ENCODE measurements at places on chromosomes 4 and X.

- no peak for DNase-seq
Measured at GRCh38 chr4:110975338-110975737, 352.5 kb upstream of the PITX2 start.

DNA sequence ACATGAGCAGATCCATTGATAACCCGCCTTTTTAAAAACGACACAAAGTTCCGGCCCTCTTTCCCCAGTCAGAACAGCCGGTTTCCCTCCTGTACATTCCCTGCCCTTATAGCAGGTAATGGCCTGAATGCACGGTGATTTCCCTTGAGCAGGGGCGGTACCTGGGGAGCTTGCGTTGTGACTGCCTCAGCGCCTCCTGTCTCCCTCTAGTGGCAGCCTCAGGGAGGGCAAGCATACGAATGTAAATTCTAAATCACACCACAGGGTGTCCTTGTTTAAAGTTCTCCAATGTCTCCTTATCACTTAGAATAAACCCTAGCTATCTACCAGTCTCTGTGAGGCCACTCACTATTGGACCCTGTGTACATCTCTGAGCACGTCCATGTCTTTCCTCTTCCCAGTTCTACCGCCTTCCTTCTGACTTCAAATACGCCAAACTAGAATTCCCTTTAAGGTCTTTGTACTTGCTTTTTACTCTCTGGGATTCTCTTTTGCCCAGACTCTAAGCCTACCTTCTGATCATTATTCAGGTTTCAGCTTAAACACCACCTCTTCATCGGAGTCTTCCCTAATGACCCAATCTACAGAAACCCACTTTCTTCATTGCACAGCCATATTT lies 18.4 kb upstream of the LDB2 start:
- peak; percentile 25 for DNase-seq

- DNase-seq: peak; percentile 63
Measured at GRCh38 chr4:10096201-10096977, 20.2 kb downstream of the WDR1 start.

GRCh38 chr4:152531479-152531878 lies 4.4 kb downstream of the FBXW7 start:
- DNase-seq: no peak

GRCh38 chrX:2774776-2775175 lies 22.9 kb downstream of the XG start:
- no peak for DNase-seq

DNA sequence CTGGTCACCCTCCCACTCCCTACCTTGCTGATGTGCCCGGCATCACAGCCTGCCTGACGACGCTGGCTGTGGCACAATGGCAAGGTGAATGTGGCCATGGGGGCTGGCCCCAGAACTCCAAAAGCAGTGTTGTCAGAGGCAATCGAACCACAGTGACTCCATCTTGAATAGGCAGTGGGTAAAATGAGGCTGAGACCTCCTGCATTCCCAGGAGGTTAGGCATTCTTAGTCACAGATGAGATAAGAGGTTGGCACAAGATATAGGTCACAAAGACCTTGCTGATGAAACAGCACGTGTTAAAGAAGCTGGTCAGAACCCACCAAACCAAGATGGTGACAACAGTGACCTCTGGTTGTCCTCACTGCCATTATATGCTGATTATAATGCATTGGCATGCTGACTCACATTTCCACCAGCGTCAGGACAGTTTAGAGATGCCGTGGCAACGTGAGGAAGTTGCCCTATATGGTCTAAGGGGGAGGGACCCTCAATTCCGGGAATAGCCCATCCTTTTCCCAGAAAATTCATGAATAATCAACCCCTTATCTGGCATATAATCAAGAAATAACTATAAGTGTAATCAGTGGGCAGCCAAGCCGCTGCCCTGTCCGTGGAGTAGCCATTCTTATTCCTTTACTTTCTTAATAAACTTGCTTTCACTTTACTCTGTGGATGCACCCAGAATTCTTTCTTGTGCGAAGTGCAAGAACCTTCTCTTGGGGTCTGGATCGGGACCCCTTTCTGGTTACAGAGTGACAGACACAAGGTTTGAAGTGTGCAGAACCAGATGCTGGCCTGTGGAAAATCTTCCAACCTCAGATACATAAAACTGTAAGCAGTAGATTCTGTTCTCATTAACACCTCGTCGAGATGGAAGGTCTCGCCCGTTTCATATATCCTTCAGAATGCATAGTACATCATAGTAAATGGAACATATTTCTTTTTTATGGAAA lies 26.8 kb upstream of the CLDN24 start:
- no peak for DNase-seq

DNA sequence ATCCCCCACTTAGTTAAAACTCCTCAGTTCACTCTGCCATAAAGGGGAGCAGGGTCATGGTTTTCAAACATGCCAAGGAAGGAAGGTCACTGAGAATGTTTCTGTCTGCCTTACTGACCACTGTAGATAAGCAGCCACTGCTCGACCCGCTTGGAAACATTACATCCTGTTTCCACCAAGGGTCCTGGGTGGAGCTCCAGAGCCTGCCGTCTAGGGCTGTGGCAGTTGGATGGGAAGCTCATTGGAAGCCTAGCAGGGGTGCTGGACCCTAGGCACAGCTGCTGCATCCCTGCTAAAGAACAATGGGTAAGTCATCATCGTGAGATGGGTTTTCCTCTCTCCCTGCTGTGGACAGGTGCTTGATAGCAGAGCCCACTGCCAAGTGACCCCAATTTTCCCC lies 76.0 kb upstream of the SRD5A3 start:
- no peak for DNase-seq

- no peak for DNase-seq
Measured at GRCh38 chrX:112627206-112627605, 52.5 kb downstream of the LHFPL1 start.

GRCh38 chr4:110596431-110596830 lies 26.4 kb downstream of the PITX2 start:
- no peak for DNase-seq

DNA sequence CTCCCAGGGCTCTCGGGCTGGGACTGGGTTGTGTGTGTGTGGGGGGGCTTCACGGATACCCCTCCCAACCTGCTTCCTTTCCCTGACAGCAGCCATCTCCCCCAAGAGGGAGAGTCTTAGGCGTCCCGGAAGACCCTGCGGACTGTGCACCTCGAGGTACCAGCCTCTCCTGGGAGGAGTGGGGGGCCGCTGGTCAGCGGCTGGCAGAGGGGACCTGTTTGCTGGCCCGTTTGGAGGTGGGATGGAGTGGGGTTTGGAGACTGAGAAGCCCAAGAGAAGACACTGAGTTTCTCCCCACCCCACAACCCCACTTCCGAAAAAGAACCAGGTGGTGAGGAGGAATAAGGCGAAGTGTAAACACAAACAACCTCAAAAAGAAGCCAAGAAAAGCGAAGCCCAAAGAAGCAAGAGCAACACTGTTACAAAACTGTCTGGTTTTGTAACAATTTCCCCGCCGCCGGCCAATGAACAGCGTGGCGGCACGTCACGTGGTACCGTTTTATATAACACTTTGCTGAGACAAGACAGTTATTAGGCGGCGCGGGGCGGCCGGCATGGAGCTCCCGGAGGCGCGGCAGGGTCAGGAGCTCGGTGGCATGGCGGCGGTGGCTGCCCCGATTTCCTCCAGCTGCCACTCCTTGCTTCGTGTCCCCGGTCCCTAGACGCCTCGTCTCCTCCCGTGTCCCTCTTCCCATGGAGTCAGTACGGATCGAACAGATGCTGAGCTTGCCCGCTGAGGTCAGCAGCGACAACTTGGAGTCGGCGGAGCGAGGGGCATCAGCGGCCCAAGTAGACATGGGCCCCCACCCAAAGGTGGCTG lies at the start of gene LONRF3:
TSS of gene LONRF3 (plus strand) at position 531 of the 820 bp plus-strand sequence. CDS start at position 694, 163 bp downstream.
- peak; percentile 45 for DNase-seq

DNA sequence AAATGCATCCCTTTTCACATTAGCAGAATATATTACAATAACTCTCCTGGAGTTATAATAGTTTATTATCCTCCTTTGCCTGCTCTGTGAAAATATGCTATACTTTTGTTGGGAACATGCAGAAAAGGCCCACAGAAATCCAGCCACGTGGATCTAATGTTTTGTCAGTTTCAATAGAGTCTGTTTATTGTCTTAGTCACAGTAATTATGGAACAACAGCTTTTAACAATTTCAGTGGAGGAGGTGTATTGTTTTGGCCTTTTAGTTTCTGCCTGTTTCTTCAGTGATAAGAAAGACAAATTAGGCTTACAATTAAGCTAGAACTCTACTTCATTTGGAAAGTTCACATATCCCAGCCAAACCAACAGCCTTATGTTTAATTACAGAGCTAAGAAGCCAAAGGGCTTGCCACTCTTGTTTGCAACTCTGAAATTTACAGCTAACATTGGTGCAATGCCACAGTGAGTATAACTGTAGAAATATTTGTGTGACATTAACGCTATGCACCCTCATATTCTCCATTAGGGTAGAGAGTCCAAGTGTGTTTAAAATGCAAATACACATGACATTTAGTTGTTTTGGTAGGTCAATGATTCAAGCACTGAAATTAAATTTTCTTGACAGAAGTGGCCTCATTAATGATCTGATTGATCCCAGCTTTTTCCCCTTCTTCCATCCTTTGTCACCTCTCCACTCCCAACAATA lies 175.8 kb downstream of the USP46 start:
- DNase-seq: no peak

DNA sequence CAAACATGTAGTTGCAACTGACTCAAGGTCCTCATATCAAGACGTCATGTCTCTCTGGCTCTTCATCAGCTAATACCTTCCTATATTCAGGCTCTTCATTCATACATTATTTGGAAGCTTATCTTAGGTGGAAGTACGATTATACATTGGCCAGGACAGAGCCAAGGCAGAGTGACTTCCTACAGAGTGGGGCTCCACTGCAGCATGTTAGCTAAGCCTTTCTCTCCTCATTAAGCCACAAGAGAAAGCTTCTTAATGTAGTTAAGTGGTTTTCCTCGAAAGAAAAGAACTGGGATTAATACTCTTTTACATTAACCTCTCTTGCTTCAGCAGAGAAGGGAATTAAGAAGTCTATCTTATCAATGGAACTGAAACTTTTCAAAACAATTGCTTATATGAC lies 15.0 kb downstream of the C4orf33 start:
- DNase-seq: no peak

GRCh38 chrX:77347572-77347971 lies 99.6 kb upstream of the FGF16 start:
- no peak for DNase-seq

- DNase-seq: no peak
Measured at GRCh38 chr4:87005690-87006425, 71.0 kb downstream of the AFF1 start.

DNA sequence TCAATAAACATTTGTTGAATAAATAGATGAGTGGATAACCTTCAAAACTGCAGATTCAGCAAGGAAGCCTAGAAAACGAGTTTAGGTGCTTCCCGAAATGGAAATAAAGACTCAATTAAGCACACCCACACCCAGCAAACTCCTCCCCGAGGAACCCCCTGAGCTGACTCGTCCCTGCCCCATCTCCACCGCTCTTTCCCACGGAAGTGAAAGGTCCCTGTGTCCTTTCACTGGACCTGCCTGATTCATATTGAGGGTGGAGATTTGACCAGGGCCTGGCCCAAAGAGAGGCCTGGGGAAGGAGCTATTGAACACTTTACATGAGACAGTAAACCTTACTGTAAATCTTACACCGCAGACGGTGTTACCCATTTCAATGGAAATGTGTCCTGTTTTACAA lies 129.1 kb downstream of the CPZ start:
- DNase-seq: no peak

- no peak for DNase-seq
Measured at GRCh38 chrX:139086246-139086645, 374.7 kb upstream of the FGF13 start.

GRCh38 chr4:7933651-7934510 lies 5.8 kb downstream of the AFAP1 start:
- DNase-seq: no peak

Data from activated T-helper 1 cell treated with Interleukin-2 at 50 U/mL for 16 hours (primary cell).